ENCODE measurements at places on chromosomes 5 and 9. TPM values are rescaled to one million over a fixed set of nuclear protein-coding genes. Genes with fewer than 3 reads are reported as not detected.

The NRG2 gene
- 2.6 TPM for polyA plus RNA-seq

The ARHGEF37 gene
- 6.8 TPM for polyA plus RNA-seq

The OSMR gene
- polyA plus RNA-seq: 16.6 TPM

The PCDHGB7 gene
- polyA plus RNA-seq: 19.9 TPM

The CTSV gene
- 2.1 TPM for polyA plus RNA-seq

Data from ovary (tissue), 10 donors.